ENCODE measurements at places on chromosomes 1 and 21.
A peak's percentile ranks its signal among the peaks of the same experiment; 100 is the strongest.

GRCh38 chr1:2970311-2971071, 50.8 kb upstream of the ACTRT2 start:
- DNase-seq, result no peak

GRCh38 chr1:65581119-65581518, 160.7 kb downstream of the LEPR start:
- DNase-seq, result no peak

GRCh38 chr1:156502894-156503697, 2.5 kb upstream of the MEF2D start:
- DNase-seq, result peak; percentile 92

GRCh38 chr1:165974598-165975131, 147.3 kb downstream of the UCK2 start:
- no peak for DNase-seq

DNA sequence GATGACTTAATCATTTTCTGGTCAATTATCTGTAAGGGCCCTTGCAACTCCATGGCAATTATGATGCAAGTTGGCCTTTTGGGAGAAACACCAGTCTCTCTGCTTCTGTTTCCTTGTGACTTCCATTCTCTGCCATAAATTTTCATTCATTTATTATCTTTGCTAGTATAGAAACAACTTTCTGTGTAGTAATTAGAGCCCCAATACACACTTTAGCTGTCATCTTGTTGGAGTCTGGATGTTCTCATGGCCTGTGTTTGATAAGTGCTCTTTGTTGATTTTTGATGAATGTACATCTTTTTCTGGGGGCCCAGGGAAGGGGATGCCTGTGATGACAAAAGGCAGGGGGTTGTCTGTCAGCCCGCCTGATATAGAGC, 22.4 kb downstream of the PROX1 start:
- DNase-seq, result no peak

DNA sequence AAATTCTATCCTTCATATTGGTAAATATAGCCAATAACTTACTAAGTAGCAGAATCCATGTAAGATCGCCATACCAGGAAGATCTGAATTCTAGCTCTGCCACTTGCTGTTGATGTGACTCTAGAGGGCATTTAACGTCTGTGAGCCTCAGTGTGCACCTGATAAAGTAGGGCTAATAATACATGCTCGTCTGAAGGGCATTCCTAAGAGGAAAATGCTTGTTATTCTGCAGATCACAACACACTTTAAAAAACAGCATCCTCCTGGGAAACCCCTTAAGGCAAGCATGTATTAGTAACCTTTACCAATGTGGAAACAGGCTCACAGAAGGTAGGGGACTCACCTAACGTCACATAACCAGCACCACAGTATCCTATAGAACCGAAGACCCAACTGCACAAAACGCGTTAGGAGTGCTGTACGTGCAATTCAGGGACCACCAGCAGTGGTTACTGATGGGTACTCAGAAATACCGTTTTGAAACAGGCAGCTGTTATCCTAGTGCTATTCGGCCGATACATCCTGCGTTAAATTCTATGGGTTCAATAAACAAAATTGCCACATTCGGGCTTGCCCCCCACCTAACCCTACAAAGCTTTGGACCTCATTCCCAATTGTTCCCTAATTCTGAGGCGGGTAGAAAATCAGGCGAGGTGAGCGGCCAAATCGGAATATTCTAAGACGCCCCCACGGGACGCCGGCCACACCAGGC, 758 bp downstream of the DEPDC1 start:
- DNase-seq, result peak; percentile 19

GRCh38 chr1:119375366-119375765, 6.8 kb downstream of the HAO2 start:
- DNase-seq, result no peak

- DNase-seq, result peak; percentile 68
Measured at GRCh38 chr1:161382214-161383019, 14.7 kb upstream of the CFAP126 start.

DNA sequence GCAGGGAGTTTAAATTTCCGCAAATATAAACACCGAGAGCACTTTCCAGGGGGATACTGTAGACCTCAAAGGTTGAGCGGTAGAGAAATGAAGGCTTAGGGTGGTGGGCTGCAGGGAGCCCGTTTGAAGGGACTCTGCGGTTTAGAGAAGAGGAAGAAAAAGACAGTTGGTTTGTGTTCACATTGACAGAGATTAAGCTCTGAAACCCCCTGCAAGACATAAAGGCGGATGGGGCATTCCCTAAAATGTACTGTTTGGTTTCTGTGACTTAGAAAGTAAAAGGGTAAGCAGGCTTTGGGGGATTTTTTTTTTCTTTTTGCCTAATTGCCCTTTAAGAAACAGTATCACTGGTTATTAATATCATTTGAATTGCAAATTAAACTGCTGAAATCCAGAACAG, 1.3 kb downstream of the KAZN start:
- no peak for DNase-seq

- DNase-seq, result peak; percentile 93
Measured at GRCh38 chr1:10796029-10796944, at the start of gene CASZ1. CASZ1 (minus strand) TSS chr1:10796646; CDS start chr1:10693889, 102,757 bp downstream.

DNA sequence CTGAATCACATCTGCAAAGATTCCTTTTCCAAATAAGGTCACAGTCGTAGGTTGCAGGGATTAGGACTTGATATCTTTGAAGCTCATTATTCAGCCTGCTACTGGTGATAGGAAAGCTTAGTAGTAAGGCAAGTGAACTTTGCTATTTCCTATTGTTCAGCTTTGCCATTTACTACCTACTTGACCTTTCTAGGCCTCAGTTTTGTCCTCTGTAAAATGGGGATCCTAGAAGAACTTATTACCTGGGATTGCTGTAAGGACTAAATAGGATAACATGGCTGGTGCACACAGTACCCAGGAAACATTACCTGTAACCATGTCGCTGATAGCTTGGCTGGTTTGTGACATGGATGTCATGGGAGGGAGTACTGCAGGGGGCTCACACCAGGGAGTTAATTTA, 24.5 kb downstream of the UMODL1 start:
- no peak for DNase-seq

DNA sequence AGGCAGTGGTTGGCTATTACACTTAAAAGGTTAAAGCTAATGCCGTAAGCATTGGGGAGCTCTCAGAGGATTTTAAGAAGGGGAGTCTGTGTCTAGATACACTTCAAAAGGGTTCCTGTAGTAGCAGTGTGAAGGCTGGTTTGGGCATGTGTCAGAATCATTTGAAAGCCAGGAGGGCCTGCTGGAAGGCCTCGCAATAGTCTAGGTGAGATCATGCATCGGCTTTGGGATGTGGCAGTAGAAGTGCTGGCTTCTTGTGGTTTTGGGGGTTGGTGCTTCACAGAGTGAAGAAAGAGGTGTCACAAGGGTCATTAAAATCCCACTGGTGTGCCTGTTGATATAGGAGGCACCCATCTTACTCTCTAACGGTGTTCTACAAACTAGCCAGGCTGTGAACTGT, 85.7 kb downstream of the ST6GALNAC3 start:
- no peak for DNase-seq

DNA sequence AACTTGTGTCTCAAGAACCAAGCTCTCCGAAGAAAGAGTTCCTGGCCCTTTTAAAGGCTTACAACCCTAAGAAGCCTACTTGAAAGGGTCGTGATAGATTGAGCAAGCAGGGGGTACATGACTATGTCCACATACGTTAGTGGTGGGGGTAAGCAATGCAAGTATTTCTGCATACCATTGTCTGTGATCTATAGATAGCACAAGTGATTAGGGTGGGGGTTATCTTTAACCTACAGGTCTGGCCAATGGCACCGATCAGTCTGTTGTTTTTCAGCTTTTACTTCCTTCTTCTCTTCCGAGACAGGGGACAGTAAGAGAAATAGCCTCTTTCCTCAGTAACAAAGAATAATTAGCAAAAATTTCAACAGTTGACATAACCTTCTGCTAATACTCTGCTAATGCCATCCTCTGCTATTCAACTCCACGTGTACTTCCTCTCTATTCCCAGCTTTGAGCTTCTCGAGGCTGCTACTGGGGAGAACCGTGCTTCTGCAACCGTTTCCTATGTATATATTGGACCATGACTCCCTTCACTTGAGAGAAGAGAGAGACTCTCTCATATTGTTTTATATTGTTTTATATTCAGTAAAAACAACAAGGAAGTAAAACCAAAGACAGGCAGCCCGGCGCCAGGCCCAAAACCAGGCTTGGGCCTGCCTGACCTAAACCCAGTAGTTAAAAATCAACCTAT, 727.7 kb upstream of the NCAM2 start:
- DNase-seq, result no peak

DNA sequence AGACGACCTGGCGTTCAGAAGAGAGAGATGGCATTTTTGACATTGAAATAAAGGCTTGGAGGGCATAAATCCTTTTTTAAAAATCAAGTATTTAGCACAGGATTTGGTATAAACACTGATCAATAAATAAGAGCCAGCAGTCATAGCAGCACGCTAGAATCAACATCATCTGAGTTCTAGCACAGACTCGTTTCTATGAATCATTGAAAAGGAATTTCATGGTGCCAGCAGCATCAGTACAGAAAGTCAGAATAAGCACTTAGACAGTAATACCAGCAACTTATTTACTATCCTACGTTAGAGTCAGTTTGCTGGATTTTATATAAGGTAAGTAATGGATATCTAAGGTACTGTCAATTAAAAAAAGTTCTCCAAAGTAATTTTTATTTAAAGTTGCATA, 119.3 kb downstream of the HLCS start:
- DNase-seq, result peak; percentile 68

DNA sequence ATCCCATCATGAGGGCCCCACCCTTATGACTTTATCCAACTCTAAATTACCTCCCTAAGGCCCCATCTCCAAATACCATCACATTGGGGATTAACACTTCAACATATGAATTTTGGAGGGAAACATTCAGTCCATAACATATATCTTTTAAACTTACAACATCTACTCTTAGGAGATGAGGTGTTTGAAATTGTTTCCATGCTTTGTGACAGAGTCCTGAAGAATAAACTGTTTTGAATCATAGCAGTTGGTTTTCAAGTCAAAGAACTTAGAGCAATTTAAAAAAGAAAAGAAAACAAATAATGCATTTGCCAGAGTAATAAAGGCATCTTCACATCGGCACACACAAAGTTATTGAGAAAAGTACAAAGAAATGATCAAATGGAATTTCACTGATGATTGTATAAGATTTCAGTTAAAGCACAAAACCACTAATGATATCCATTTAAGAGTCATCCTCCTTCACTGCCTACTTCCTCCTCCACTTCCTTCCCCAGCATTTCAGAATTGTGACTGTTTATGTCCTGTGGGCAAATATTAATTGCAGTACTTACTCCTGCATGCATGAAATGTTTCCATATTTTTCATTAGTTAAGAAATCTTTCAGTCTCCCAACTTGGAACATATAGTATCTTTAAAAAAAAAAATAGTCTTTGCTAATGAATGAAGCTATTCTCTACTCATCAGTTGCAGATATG, 202.0 kb downstream of the LRRC40 start:
- no peak for DNase-seq

GRCh38 chr21:27511233-27511632, 544.3 kb upstream of the ADAMTS5 start:
- DNase-seq, result no peak

DNA sequence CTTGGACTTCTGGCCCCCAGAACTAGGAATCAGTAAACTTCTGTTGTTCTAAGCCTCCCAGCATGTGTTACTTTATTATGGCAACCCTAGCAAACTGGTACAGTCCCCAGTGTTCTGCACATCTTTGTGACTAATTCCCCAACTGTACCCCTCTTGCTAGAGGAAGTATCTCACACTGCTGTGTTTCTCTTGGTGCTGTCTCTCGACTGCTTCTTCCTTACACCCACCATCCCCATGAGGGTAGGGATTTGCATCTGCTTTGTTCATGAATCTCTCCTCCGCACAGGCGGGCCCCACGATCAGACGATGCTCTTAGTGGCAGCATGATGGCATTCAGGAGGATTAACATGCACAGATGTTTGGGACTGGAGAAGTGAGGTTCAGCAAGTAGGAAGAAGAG, 46.7 kb downstream of the CLIC6 start:
- no peak for DNase-seq

- DNase-seq, result no peak
Measured at GRCh38 chr1:41687007-41687406, 202.5 kb upstream of the EDN2 start.

GRCh38 chr1:116854716-116855115, 55.0 kb upstream of the PTGFRN start:
- DNase-seq, result no peak

GRCh38 chr1:63868268-63868781, 94.5 kb downstream of the ROR1 start:
- peak; percentile 86 for DNase-seq

DNA sequence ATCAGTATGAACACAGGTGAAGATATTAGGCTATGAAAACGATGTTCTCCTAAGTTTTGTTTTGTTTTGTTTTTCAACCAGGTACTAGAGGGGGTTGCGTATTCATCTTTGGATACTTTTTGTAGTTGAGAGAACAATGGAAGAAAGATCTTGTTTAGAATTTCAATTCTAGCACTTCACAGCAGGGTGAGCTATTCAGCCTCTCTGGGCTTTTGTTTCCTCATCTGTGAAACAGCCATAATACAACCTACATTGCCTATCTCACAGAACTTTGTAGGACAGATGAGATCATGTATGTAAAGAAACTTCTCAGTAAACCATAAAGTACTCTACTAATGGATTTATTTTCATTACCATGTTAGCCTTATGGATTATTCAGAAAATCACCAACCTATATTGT, 199.5 kb downstream of the GPATCH2 start:
- no peak for DNase-seq

GRCh38 chr1:221440658-221441057, 301.2 kb downstream of the DUSP10 start:
- DNase-seq, result peak; percentile 54

DNA sequence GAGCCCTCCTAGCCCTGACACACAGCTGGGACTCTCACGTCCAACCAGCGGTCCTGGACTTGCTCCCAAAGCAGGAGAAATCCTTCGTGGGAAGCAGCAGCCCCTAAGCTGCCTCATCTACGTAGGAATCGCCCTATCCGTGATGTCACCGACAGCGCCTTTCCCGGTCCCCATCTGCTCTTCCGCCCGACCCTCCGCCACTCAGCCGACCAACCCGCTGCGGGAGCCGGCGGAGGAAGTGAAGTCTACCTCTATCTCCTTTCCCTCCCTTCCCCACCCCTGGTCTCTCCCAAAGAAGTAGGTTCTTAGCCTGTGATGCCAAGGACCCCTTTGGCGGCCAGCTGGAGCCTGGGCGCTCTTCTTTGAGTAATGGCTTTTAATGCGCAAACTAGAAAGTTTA, 272.1 kb downstream of the FAM72C start:
- DNase-seq, result no peak

- no peak for DNase-seq
Measured at GRCh38 chr1:31105646-31106045, 40.1 kb upstream of the PUM1 start.

DNA sequence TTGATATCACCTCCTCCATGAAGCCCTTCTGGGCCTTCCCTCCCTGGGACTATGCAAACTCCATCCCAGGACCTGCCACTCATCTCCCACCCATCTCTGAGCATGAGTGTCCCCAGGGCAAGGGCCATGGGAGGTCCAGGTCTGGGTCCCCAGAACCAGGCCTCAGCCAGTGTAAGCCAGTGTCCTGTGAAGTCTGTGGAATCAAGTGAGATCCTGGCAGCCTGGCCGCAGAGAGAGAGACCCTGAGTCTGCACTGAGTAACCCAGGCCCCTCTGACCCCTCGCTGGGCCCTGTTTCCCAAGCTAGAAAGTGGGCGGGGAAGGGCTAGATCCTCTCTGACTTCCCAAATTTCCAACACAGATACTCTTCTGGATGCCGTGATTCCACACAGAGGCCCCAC, 132.7 kb downstream of the DMRTB1 start:
- DNase-seq, result no peak

GRCh38 chr1:156293895-156294294, 1.6 kb downstream of the GLMP start:
- DNase-seq, result no peak

Measured in Daoy (cell line).